EL (cell line): ENCODE measurements at places on chromosomes 6 and 20.
A peak's percentile ranks its signal among the peaks of the same experiment; 100 is the strongest.

DNA sequence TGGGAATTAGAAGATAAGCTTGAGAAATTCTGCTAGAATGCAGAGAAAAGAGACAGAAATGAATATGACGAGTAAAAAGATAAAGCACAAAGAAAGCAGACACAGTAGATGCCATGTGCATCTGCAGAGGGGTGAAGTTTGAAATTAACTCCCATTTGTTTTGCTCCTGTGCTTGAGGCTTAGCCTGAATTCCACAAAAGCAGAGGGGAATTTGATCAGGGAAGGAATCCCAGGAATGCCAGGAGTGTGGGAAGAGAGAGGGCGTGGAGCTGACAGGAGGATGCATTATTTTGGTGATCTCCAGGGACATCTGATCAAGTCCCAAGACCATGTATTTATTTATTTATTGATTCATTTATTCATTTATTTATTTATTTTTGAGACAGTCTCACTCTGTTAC, 55.6 kb downstream of the SLC22A1 start:
- DNase-seq = peak; percentile 11

GRCh38 chr6:37822851-37823682, 3.5 kb downstream of the ZFAND3 start:
- DNase-seq = no peak

DNA sequence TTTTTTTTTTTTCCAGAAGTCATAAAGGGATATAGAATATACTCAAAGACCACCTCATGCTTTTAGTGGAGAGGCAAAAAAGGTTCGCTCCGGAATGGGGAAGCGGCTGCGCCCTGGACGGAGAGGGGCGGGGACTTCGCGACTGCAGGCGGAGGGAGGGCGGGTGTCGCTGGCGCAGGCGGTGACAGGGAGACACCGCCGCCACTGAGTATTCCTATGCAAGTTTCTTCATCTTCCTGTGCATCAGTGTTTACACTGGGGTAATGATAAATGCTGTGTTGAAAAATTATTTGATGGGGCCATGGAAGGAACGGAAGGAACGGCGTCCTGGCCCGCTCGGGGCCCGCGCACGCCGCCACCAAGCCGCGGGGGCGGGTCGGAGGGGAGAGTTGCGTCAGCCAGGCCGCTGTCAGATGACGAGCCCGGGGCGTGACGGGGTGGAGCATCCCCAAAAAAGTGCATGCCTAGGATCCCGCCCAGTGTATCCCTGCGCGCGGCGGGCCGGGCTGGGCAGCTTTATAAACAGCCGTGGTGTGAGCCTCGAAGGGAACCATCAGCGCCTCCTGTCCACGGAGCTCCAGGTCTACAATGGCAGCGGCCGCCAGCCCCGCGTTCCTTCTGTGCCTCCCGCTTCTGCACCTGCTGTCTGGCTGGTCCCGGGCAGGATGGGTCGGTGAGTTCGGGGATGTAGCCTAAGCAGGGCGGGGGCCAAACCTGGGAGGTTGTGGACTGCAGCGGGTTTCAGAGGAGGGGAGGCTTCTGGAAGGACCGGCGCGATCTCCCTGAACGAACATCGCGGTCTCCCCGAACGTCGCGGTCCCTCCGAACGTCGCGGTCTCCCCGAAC, at the start of gene ULBP1:
Gene ULBP1 (plus strand): TSS at position 482 of the 846 bp plus-strand sequence. CDS start 107 bp downstream, at position 589.
- DNase-seq = peak; percentile 94

DNA sequence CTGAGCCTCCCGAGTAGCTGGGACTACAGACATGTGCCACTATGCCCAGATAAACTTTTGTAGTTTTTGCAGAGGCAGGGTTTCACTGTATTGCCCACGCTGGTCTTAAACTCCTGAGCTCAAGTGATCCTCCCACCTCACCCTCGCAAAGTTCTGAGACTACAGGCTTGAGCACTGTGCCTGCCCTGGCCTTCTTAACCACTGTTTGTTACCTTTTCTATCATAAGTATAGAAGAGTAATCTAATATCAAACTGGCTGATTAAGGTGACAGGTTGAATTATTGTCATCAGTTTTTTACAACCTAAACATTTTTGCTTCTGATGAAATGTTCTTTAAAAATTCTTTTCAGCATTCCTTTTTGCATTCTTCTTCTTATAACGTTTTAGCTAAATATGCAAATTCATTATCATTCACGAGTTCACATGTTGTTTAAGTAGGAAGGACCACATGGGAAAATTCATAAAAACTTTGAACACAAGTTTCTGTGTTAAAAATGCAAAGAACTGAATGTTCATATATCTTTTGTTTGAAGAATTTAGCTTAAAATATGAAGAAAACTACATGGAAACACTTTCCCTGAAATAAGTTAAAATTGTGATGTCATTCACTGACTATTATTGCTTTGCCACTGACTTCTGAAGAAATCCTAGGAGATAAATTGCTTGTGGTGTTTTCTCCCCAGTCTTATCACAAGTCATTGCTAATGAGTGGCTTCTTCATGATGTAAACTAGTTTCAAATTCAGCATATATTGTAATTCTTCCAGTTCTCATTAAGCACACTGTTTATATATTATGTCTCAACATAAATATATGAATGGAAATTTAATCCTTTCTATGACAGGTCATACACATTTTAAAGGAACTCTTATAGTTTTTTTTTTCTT, 106.7 kb downstream of the ADGRB3 start:
- DNase-seq = no peak

- no peak for DNase-seq
Observed at GRCh38 chr6:142235272-142235671, 66.5 kb upstream of the ADGRG6 start.

GRCh38 chr6:89025633-89026032, 54.9 kb upstream of the PNRC1 start:
- DNase-seq = no peak

DNA sequence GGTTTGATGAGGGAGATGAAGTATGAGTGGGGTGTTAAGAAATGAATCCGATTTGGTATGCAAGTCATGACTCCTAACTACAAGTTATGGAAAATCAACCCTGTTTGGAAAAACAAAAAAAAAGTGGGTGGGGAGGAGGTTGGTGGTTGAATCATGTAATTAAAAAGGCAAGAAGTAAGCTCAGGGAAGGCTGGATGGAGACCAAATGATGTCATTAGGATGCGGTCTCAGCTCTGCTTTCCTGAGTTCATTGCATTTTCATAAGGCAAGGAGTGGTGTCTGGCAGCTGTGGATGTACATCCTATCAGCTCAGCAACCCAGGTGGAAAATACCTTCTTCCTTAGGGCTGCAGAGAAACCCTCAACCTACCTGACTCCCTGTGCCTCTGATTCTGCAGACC, 60.4 kb upstream of the AKAP12 start:
- peak; percentile 79 for DNase-seq

GRCh38 chr6:44487586-44487985, 100.1 kb downstream of the CDC5L start:
- no peak for DNase-seq

DNA sequence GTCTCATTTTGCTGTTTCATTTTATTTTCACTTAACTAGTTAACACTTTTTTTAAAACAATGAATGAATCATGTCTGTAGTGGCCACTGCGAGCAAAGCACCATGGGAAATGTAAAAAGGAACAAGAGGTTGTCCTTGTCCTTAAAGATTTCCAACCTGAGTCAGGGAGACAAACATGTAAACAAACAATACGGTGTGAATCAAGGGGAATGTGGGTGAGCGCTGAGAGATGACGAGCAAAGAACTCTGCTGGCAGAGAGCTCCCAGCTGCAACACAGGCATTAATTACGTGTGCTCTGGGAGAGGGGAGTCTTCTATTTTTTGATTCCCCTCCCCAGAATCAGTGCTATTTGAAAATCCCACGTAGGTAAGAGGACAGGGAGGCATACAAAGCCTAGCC, 84.3 kb downstream of the ATXN1 start:
- DNase-seq = peak; percentile 49

GRCh38 chr6:129096651-129097290, 213.8 kb downstream of the LAMA2 start:
- DNase-seq = no peak

- DNase-seq = no peak
Observed at GRCh38 chr6:3754776-3755175, 3.3 kb upstream of the PXDC1 start.

- no peak for DNase-seq
Observed at GRCh38 chr20:19015351-19016139, 196.9 kb upstream of the SLC24A3 start.

GRCh38 chr6:95242560-95242959, 334.8 kb upstream of the MANEA start:
- no peak for DNase-seq

DNA sequence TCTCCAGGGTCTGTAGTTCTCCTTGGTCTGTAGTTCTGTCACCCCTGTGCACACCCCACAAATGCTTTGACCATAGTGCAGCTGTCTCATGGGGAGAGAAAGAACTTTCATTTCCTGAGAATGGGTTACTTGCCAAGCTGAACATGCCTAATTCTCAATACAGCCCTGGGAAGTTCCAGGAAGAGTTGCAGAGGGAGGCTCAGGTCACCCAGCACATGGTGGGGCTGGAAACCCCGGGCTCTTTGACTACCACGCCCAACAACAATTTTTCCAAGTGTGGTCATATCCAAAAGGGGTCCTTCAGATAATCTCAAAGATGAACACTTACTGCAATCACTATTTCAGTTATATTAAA, 2.2 kb upstream of the PTPRA start:
- peak; percentile 32 for DNase-seq

DNA sequence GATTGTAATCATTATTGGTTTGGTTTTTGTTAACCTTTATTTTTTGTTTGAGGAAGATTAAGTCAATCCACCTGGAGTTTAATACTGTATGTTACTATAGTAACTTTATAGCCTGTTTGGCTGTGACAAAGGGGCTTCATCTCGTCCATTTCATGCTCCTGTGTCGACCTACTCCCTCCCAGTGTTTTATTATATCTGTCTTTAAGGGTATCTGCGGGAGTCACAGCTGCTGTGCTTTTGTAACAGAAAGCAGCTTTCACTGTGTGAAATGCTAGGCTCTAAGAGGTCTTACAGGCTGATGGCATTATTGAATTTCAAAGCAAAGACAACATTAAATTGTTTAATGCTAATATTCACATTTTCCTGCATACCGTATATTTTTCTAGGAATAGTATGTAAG, 698.0 kb upstream of the POU3F2 start:
- no peak for DNase-seq

DNA sequence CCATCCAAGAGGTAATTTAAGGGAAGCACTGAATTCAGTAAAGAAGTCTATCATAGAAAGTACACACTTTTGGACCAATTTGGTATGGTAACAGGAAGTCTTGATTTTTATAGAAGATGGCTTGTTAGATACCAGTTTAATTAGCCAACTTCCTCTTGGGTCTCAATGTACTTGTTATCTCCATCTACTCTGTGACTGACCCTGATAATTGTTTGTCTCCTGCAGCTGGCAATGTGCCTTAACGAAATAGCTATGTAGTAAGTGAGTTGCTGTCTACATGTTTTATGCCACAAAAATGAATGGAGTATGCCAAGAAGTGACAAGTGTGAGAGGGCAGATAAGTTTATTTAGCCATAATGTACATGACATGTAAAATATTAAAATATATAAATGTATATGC, 410.5 kb upstream of the MAN1A1 start:
- DNase-seq = no peak

DNA sequence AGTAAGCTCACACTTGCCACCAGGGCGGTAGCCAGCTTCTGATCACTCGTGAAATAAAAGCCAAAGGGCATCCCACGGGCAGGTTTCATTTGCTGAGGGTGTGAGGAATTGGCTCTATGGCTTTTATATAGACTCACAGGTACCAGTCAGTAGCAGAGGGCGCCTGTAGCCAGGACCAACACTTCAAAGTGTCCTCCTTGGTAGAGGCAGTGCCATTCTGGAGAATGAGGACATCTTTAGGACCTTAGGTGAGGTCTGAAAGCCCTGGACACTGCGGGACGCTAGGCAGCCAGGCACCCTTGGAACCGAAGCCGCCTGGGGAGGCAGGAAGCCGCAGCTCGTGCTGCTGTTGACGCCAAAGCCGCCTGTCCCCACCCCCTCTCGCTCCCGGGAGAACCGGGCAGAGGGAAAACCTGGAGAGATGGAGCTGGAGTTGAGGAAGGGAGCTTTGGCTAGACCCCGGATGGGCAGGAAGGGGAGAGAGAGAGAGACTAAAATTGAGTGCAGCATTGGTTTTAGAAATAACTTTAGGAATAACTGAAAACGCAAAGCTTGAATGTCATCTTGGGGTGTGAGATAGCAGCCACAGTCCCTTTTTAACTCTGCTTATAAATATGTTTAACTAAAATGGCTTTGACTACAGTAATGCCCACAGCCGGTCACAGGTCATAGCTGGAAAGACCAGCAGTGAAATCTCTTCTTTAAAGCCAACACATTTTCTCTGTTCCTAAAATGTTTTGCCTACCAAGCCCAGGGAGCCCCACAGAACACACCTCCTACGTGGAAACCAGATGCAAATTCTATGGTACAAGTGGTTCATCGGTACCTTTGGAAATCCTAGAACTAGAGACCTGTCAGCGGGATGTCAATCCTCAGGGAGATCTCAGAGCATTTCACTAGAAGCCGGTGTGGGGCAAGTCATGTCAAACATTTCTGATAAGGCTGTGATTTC, 128.5 kb upstream of the CDYL start:
- DNase-seq = peak; percentile 83

- peak; percentile 74 for DNase-seq
Observed at GRCh38 chr6:53771785-53772624, 22.8 kb upstream of the LRRC1 start.

DNA sequence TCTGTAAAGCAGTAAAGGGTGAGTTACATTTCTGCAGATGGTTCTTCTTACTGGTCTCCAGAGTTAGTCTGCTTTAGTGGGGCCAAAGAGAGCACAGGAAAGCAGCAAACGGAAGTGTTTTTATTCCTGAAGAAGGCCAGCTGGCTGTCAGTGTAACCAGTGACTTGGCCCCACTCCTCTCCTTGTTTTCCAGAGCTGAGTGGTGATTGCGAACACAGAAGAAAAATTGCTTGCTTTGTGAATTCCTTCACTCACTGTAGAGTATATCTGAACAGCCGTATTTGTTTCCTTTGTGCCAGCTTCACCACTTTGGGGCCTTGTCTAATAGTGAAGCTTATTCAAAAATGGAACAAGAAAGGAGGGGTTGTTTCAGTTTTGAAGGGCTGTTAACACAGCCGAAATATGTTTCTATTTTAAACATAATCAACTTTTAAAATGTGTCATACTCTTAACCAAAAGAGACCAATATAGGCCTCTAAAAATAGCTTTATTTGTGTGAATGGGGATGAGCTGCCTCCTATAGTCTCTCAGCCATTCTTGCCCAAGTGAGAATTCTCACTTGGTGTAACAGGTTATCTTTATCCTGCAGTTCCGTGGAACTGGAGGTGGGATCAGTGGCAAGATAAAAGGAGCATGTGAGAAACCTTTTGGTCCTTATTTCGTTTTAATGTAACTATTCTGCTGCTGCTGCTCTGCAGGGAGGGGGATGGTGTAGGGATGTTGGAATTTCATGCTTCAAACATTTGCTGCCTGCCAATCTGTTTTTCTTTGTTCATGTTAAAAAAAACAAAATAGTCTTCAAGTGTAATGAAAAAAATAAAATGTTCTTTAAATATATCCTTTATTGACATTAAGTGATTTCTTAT, 37.8 kb downstream of the ZC2HC1B start:
- DNase-seq = no peak

DNA sequence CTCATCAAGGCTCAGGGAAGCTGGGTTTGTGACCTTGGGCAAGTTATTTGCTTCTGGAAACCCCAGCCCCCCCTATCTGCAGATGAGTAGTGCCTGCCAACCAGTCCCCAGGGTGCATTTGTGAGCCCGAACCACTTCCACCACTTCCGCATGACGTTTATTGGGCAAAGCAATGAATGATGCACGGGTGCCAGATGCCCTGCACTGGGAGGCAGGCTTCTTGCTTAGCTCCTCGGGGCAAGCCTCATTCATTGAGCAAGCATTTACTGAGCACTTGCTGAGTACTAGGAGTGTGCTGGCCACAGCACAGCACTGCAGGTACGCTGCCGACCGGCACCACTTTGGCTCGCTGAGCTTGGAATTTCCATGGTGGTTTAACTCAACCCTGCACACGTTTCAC, 60.2 kb downstream of the GNAS-AS1 start:
- peak; percentile 14 for DNase-seq
